Activated CD8-positive, alpha-beta memory T cell treated with anti-CD3 and anti-CD28 coated beads, Interleukin-2, amount 10 ng/mL, durations not matched to agents 7 days and 5 days (primary cell): ENCODE measurements at places on chromosomes 7 and 10. TPM values are rescaled to one million over a fixed set of nuclear protein-coding genes. Genes with fewer than 3 reads are reported as not detected.

DNA sequence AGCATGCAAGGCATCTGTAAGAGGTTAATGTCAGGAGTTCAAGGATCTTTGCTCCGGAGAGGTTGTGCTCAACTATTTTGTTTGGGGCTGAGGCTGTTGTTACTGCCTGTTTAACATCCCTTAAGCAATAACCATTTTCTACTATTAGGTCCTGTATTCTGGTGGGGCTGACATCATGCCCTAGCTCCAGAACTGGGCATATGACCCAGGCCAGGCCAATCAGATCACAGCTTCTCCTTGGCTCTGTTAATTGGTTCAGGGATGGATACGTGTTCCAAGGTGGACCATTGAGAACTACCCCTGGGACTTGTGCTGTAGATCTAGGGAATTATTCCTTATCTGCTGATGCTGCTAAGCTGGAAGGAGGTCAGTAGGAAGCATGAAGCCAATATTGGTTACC lies 67.0 kb downstream of the SYPL1 start:
- peaks cover 32% of the 10 kb centered on the region for H3K27me3 ChIP-seq
- no peak for DNase-seq
- no peak overlapping the region for H3K4me3 ChIP-seq
- no peaks in the 10 kb centered on the region for H3K4me1 ChIP-seq

DNA sequence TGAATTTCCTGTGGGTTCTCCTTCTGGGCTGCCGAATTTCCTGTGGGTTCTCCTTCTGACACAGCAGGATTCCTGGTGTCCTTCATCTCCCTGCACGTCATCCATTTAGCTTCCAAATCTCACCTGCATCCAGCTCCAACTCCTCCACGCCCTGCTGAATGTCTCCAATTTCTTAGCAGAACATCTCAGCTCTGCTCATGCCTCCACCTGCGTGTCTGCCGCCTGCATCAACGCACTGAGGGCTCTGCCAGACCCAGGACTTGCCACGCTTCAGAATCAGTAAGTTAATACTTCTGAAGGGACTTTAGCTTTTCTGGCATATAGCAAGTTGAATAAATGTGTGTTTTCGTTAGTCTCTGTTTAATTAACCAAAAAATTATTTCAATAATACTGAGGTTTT lies 31.1 kb upstream of the VIPR2 start:
- peak overlapping the region; percentile 81 for H3K27ac ChIP-seq
- no peak overlapping the region for H3K4me3 ChIP-seq
- no peak for DNase-seq
- H3K27me3 ChIP-seq, result no peaks in the 10 kb centered on the region
- peaks cover 9% of the 10 kb centered on the region for H3K36me3 ChIP-seq
- peaks cover 8% of the 10 kb centered on the region for H3K4me1 ChIP-seq

DNA sequence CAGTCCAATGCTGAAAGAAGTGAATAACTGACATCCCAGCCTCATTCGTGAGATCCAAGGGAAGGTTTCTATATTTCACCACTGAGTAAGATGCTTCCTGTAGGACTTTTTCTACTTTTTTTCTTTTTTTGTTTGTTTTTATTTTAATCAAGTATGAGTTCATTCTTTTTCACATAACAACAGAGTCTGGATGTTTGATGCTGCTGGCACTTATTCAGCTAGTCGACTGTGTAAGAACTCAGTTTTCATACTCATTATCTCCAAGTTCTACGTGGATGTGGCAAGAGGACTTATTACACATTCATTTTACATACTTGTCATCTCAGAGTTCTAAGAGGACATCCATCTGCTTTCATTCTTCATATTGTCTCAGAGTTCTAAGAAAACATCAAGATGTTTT lies 86.9 kb downstream of the CPXM2 start:
- H3K27me3 ChIP-seq, result peaks cover 6% of the 10 kb centered on the region
- no peaks in the 10 kb centered on the region for H3K36me3 ChIP-seq
- H3K27ac ChIP-seq, result no peak overlapping the region
- DNase-seq, result no peak
- H3K4me1 ChIP-seq, result peaks cover 1% of the 10 kb centered on the region

DNA sequence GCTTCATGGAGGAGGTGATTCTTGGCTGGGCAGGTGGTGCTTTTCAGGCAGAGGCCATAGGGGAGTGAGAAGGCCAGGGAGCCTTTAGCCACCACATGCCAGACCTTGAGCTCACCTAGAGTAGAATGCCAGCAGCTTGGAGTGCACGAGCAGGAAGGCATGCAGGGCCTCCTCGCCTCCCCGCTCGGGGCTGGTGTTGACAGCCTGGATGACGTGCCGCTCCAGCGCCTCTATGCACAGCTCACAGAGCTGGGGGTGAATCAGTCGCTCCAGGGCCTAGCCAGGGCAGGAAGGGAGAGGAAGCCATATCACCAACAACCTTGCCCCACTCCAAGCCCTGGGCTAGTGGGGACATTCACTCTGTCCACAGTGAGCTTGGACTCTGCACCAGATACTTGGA lies 15.7 kb downstream of the HPS1 start:
- H3K27me3 ChIP-seq, result no peaks in the 10 kb centered on the region
- H3K27ac ChIP-seq, result no peak overlapping the region
- no peak overlapping the region for H3K4me3 ChIP-seq
- H3K4me1 ChIP-seq, result no peaks in the 10 kb centered on the region

DNA sequence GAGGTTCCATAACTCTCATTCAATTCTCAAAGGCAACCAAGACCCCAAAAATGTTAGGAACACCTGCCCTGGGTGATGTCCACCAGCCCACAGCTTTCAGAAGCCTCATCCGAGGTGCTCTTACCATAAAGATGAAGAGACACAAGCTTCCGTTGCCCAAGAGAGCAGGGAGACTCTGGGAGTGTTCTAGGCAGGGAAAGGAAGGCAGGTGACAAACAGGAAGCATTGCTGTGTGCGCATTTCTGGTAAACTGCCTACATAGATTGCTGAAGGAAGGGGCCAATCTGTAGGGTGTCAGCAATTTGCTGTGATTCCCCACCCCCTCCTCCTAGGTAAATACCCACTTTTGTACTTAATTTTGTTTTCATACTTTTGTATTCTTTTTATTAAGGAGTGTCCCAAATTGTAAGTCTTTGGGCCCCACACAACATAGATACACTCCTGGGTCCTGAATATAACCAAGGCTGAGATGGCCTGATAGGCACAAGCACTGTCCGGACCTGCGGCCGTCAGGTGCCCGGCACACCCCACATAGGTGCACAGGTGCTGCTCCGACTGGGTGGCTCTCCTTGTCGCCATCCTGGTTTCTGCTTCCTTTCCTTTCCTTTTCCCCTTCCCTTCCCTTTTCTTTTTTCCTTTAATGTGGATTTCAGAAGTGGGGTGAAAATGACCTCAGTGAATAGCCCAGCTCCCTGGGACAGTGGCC lies 51.4 kb upstream of the SMNDC1 start:
- H3K36me3 ChIP-seq, result no peaks in the 10 kb centered on the region
- peak overlapping the region; percentile 76 for H3K4me3 ChIP-seq
- peak; percentile 61 for DNase-seq
- peak overlapping the region; percentile 99 for H3K27ac ChIP-seq
- peaks cover 72% of the 10 kb centered on the region for H3K4me1 ChIP-seq

DNA sequence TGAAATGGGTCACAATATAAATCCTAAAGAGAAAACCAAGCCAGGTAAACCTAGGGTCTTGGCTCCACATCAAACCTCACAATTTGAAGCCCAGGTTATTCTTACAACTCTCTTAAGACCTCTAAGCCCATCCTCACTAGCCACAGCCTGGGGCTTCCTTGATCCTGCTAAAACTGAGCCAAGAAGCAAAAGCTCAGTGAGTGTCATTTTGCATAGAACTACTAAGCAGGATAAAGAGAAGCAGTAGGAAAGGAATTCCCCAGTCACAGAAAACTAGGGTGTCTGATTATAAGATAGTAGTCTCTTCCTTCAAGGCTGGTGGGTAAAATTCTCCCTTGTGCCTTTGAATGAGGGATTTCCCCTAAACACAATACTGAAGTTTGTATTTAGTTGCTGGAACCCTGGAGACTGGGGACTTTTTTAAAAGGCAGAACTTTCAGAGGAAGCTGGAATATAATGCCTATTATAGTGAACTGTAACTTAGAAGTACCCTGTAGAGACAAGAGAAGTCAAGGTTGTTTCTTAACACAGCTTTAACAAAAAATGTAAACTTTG lies 196.6 kb upstream of the KIAA1217 start:
- no peaks in the 10 kb centered on the region for H3K36me3 ChIP-seq
- no peaks in the 10 kb centered on the region for H3K4me1 ChIP-seq
- no peak for DNase-seq
- H3K27me3 ChIP-seq, result no peaks in the 10 kb centered on the region
- H3K4me3 ChIP-seq, result no peak overlapping the region
- no peak overlapping the region for H3K27ac ChIP-seq

DNA sequence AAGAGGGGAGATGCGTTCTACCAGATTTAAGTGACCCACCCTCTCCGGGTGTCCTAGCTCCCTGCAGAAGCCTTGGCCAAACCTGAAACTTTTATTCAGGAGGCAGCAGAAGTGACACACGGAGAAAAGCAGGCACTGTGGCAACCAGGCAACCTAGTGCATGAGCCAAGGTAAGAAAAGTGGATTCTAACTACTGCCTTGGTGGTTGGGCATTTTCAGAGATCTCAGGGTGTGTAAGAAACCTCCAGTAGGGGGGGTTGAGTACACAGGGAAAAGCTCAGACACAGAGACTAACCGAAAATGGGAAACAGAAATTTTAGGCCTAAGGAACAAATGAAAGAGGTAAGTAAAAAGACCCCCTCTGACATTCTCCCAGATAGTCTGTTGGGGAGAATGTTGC lies 645.7 kb downstream of the ANKRD7 start:
- no peak overlapping the region for H3K4me3 ChIP-seq
- no peaks in the 10 kb centered on the region for H3K36me3 ChIP-seq
- no peak overlapping the region for H3K27ac ChIP-seq
- DNase-seq, result no peak

- no peaks in the 10 kb centered on the region for H3K36me3 ChIP-seq
- no peak for DNase-seq
- peaks cover 13% of the 10 kb centered on the region for H3K27me3 ChIP-seq
- no peak overlapping the region for H3K4me3 ChIP-seq
- H3K4me1 ChIP-seq, result peaks cover 3% of the 10 kb centered on the region
- H3K27ac ChIP-seq, result no peak overlapping the region
These were observed 29.7 kb downstream of the PPIF start for GRCh38 chr10:79376751-79377556.

DNA sequence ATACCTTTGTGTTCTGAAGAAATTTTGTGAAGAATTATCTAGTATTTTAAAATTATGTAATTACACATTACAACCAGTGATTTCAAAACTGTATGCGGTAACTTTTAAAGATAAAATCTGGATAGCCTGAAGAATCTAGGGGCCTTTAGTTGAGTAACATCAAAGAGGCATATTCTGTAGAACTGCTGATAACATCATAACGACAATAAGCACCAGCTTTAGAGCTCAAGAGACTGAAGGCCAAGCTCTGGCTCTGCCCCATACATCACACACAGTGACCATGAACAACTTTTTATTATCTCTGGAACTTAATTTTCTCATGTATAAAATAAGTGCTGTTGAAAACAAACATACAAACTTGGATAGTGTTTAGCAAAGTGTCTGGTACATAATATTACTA lies 121.1 kb upstream of the RHOBTB1 start:
- DNase-seq, result no peak
- no peak overlapping the region for H3K27ac ChIP-seq
- H3K4me1 ChIP-seq, result no peaks in the 10 kb centered on the region
- no peaks in the 10 kb centered on the region for H3K36me3 ChIP-seq
- peaks cover 2% of the 10 kb centered on the region for H3K27me3 ChIP-seq

- H3K4me3 ChIP-seq, result no peak overlapping the region
- peaks cover 26% of the 10 kb centered on the region for H3K27me3 ChIP-seq
- no peaks in the 10 kb centered on the region for H3K4me1 ChIP-seq
- H3K36me3 ChIP-seq, result peaks cover 4% of the 10 kb centered on the region
- H3K27ac ChIP-seq, result no peak overlapping the region
These were observed 12.9 kb downstream of the CALML3 start for GRCh38 chr10:5537684-5538083.

The ANXA8L1 gene
- not detected for total RNA-seq
